DMS79 treated with DMSO at 0.1 percent for 48 hours (cell line): ENCODE measurements at places on chromosomes 11 and 22.
A peak's percentile ranks its signal among the peaks of the same experiment; 100 is the strongest.

DNA sequence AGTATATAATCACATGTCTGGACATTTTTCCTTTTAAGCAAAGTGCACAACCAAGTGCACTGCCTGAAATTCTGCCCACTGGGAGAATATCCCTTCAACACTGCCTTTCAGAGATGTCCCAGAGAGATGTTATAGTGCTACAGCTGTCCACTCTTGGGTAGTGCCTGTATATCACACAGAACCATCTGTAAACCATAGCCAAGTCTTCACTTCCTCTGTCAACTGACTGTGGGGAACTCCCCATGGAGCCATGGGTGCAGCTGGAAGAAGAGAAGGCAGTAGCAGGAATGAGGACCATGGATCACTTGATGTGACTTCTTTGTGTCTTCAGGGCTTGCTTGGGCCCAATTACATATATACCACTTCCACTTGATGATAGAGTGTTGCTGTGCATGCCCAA is 44.6 kb upstream of the LIN7C start:
- no peak for DNase-seq

GRCh38 chr11:12235947-12236743 is 125.8 kb downstream of the MICAL2 start:
- peak; percentile 57 for DNase-seq

GRCh38 chr11:117822074-117823033 is 2.2 kb downstream of the FXYD2 start:
- no peak for DNase-seq

DNA sequence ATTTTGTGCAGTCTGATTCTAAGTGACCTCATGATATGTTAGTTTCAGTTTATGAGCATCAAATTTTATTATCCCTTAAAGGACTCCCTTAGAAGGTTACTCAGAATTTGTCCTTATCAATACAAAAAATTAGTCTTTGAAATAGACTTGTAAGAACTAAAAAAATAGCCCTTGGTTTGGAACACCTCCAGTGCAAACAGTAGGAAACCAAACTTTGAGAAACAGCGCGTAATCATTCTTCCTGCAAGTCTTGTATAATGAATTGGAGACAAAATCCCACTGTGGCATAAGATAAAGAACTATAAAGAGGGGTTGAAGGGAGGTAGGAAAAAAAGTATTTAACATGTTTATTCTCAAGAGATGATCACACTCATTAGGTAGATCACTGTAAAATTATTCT is 10.8 kb upstream of the MSANTD4 start:
- DNase-seq, result no peak

GRCh38 chr11:78022397-78023396 is at the start of gene KCTD14:
TSS of gene KCTD14 (minus strand) at chr11:78023276. CDS start at chr11:78023249, 27 bp downstream.
- peak; percentile 74 for DNase-seq

- DNase-seq, result no peak
These were observed 3.0 kb upstream of the TAF10 start for GRCh38 chr11:6615046-6615445.

DNA sequence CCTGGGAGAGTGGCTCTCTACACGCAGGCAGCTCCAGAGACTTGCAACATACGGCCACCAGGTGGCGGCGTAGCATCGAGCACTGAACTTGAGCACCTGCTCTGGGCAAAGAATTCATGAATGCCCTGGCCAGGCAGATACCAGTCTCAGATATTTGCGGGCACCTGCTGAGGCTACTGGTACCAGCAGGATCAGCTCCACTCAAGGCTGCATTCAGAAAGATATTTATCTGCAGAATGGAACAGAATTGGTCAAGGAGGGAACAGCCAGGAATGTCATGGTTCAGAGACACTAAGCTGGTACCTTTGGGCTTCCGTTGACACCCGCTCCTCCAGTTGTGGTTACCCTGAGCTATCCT is 10.8 kb upstream of the CCDC86 start:
- peak; percentile 82 for DNase-seq

GRCh38 chr11:64207256-64208085 is 950 bp downstream of the FERMT3 start:
- DNase-seq, result no peak

DNA sequence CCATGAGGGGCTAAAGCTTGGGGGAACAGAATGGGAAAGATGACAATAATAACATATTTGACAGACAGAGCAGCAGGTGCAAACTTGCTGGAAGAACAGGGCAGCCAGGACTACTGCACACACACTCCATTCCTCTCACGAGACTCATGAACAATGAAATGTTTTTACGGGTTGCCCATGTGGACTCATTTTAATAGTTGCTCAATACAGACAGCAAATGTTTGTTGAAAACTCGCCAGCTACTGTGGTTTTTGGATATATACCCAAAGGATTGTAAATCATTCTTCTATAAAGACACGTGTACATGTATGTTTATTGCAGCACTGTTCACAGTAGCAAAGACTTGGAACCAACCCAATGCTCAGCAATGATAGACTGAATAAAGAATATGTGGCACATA is 10.3 kb downstream of the SYT13 start:
- no peak for DNase-seq

DNA sequence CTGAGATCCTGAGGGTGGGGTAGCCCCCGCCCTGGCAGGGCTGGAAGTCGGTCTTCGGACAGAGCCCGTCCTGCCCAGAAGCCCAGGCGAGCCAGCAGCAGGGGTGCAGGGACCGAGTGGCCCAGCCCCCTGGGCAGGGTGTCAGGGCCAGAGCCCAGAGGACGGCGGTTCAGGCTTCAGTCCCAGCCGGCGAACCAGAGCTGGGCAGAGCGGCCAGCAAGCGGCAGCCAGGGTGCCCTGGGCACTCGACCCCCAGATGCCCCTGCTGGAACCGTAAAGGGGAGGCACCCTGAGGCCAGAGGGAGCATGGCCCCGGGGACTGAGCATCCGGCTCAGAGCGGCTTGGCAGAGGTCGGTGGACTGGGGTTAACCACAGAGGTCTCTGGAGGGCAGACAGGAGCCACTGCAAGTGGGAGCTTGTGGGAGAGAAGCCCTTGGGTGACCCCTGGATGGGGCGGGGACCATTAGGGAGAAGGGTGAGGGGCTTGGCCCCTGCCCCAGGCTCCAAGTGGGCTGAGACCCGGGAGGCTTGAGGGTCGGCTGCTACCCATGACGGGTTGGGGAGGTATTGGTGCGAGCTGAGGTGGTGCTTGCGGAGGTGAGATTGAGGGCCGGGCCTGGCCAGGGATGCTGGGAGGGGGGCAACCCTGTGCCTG is 15.9 kb downstream of the LSP1 start:
- no peak for DNase-seq

GRCh38 chr11:65112546-65113360 is 1.1 kb downstream of the TM7SF2 start:
- peak; percentile 48 for DNase-seq

GRCh38 chr11:107265591-107266121 is 192.0 kb downstream of the CWF19L2 start:
- no peak for DNase-seq

GRCh38 chr22:22094921-22095320 is 112.3 kb upstream of the TOP3B start:
- no peak for DNase-seq

GRCh38 chr11:58922479-58922878 is 16.8 kb upstream of the GLYATL1 start:
- peak; percentile 53 for DNase-seq

DNA sequence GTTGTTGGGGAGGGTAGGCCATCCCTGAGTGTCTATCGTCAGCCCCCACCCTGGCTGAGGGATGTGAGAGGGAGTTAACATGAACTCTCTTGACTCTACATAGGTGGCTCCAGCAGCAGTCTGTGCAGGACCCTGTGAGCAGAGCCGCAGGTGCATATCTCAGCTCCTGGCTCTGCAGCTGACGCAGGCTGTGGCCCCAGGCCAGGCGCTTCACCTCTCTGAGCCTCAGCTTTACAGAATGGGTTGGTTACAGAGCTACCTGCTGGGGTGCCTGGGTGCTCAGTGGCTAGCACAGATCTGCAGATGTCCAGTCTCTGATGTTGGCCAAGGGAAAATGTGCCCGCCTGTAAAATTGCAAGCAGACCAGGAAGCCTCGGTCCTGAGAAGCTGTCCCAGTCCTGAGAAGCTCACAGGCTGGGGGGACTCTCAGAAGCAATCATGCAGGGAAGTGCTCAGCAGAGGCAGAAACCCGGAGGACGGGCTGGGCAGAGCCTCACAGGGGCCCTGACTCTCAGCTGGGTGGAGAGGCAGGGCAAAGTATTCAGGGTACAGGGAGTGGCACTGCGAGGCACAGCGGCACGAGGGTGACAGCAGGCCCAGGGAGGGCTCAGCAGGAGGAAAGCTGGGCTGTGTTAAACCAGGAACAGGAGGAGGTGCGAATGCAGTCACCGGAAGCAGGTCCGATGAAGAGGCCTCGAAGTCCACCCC is 15.9 kb upstream of the LRP5 start:
- no peak for DNase-seq

DNA sequence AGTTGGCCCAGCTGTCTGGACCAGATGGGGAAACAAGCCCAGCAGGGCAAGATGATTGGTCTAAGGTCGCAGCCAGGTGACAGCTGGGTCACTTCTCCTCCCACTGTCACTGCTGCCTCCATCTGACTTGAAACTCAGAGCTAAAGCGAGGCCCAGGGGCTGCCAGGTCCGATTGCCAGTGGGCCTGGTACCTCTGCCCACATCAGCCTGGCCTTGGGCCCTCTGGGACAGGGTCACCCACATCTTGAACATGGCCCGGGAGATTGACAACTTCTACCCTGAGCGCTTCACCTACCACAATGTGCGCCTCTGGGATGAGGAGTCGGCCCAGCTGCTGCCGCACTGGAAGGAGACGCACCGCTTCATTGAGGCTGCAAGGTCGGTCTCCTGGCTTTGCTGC is 5.8 kb downstream of the SSH3 start:
- no peak for DNase-seq

DNA sequence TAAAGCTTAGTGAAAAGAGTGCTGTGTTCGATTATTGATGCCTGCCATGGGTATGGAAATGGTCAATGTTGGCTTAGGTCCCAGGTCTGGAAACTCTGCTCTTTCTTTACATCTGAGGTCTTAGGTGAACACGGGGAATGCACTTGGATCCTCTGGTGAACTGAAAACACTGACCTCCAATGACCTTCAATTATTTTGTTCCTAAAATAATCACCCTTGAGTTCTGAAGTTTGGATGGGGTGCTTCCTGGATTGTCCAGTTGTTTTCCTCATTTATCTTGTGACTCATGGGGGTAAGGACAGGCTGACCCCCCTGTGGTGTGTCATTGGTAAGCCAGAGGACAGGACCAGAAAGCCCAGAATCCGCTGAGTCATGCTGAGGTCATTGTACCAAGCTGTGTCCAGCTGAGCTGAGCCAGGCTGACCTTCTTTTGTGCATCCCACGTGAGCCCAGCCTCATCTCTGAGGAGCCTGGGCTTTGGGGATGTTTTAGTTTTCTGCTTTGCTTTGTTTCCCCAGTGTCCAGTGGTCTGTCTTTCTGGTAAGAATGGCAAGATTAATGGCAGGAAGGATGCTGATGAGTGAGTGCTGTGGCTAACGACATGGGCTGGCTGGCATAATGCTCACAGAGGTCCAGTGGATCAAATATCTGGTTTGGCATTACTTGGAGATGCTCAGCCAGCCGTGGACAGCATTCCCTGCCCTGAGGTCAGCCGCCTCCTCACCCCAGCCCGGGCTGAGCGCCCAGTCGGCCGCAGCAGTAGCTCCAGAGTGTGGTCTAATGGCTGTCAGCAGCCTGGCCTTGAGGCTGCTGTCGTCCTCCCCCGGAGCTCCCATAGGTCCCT is 35.6 kb downstream of the AMPD3 start:
- DNase-seq, result no peak

- DNase-seq, result no peak
These were observed 11.7 kb upstream of the MPEG1 start for GRCh38 chr11:59224351-59224928.

DNA sequence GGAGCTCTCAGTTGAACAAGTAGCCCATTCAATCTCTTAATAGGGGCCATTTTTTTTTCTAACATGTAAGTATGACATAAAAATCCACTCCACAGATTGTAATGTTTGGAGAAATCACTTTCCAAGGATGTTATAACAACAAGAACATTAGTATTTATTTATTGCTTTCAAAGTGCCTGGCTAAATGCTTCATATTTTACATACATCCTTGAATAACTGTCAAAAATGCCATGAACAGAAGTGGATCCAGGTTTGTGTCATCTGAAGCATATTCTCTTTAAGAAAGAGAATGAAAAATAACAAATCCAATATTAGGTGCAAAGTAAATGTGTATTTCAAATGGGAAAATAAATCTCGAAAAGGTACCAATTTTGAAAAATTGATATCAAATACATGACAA is 344.0 kb upstream of the FAT3 start:
- no peak for DNase-seq

- no peak for DNase-seq
These were observed 20.6 kb downstream of the APLNR start for GRCh38 chr11:57216463-57216862.

- no peak for DNase-seq
These were observed 57.4 kb downstream of the IGLL1 start for GRCh38 chr22:23522623-23523251.

DNA sequence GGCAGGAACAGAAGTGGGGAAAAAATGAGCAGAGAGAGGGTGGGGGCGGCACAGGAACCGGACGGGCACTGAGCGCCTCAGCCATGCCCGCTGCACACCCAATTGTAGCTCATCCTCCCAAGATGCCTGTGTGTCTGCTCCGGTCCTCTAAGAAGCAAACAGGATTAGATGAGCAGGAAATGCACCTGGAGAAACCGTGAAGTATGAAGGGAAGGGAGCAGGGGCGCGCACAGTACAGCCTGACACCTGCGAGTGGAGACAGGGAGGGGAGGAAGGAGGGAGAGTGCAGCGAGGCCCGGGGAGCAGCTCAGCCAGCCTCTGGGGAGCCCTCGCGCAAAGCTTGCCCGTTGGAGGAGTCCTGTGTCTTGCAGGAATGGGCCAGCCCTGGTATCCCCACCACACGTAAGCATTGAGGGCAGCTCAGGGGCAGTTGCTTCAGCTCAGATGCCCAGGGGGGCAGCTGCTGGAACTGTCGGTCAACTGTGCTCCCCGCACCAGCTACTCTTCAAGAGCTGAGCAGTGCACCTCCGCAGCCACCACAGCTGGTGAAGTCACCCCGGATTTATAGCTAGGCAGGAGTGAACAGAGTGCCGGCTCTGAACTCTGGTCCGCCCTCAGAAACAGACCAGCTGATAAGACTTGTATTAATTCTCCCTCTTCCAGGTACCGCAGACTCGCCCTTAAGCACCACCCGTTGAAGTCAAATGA is 7.0 kb downstream of the DNAJB13 start:
- DNase-seq, result peak; percentile 89

DNA sequence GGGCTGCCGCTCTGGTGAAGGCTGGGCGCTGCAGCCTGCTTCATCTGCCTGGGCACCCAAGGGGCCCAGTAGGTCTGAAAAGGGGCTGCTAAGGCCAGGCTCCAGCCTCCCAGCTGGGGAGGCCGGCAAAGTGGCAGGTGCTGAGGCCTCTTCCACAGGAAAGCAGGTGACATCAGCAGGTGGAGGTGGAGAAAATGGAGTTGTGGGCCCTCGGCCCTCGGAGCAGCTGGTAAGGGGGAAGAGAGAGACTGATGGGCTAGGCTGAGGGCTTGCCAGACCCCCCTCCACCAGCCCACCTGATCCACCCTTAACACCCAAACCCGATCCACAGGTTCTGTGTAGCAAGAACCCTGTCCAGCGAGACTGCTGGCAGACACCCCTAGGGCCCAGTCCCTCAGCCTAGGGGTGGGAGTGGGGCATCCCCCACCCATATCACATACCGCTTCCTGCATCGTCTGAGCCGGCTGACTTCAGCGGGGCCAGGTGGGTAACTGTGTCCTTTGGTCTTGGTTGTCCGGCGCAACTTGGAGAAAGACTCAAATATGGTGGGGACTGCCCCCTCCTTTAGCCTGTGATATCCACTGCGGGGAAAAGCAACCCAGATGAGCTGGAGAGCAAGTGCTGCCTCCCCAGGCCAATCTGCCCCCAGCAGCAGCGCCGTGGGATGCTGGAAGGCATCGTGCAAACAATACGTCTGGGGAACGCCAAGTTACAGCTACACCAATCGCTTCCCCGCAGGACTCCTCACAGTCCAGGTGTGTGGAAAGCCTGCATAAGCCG is 1.5 kb downstream of the THAP7 start:
- no peak for DNase-seq
